ENCODE measurements at places on chromosomes 12 and 14.

GRCh38 chr12:30263434-30263833 is 432.2 kb downstream of the IPO8 start:
- DNase-seq: no peak

- no peak for DNase-seq
Measured at GRCh38 chr12:66624806-66625205, 54.1 kb downstream of the GRIP1 start.

DNA sequence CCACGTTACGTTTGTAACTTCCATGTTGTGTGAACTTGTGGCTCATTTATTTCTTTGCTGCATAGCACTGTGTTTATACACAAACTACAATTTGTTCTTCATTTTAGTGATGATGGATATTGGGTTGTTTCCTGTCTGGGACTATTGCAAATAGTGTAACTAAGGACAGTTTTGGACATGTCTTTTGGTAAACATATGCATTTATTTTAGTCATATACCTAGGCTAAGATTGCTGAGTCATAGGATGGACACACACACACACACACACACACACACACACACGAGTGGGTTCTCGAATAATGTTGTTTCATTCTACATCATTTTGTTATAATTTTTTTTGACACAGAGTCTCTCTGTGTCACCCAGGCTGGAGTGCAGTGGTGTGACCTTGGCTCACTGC is 123.5 kb upstream of the CAND1 start:
- no peak for DNase-seq

GRCh38 chr12:29054858-29055663 is 94.0 kb upstream of the FAR2 start:
- DNase-seq: no peak

GRCh38 chr12:108759924-108760323 is 28.6 kb upstream of the CORO1C start:
- no peak for DNase-seq

DNA sequence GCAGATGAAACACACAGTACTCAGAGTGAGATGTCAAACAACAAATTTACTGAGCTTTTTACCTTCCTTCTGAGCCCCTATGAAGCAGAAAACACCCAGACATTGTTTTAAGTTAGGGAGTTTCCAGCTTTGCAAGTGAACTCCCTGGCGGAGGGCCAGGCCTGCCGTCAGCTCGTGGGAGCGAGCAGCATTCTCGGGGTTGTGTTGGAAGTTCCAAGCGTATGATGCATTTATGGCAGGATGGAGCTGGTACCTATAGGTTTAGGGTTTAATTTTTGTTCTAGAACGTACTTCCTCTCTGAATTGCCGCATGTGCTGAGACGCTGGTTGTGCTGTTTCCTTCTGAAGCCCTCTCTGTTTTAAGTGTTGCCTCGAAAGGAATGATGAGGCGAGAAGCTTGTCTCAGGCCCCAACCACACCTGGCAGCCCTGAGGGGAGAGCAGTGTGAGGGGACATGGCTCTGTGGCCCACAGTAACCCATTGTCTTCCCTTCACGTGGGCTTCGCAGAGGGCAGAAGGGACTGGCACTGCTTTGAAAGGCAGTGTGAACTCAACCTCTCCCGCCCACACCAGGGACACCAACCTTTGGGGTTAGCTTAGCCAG is 76.6 kb downstream of the SSPN start:
- DNase-seq: no peak

DNA sequence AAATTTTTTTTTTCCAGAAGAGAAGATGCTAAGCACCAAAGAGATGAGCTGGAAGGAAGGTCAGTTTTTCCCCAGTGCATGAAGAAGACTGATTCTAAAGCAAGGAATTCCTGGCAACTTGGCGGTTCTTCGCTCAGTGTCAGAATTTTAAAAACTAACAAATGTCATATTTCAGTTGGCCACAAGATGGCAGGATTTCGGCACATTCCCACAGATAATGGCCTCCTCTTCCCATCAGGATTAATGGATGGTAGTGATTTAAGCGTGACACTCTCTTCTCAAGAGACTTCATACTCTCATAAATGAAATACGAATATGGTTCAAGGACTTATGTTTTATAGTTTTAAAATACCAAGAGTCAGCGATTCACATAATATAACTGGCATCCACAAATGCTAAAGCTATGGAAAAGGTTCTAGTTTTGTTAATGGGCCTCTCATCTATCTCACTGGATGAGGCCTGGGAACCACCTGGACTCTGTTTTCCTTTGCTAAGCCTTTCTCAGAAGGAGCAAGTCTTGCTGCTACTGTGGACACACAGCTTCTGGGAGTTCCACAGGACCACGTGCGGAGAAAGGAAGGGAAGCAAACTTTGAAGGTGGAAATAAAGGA is 46.1 kb upstream of the PTPRO start:
- no peak for DNase-seq

DNA sequence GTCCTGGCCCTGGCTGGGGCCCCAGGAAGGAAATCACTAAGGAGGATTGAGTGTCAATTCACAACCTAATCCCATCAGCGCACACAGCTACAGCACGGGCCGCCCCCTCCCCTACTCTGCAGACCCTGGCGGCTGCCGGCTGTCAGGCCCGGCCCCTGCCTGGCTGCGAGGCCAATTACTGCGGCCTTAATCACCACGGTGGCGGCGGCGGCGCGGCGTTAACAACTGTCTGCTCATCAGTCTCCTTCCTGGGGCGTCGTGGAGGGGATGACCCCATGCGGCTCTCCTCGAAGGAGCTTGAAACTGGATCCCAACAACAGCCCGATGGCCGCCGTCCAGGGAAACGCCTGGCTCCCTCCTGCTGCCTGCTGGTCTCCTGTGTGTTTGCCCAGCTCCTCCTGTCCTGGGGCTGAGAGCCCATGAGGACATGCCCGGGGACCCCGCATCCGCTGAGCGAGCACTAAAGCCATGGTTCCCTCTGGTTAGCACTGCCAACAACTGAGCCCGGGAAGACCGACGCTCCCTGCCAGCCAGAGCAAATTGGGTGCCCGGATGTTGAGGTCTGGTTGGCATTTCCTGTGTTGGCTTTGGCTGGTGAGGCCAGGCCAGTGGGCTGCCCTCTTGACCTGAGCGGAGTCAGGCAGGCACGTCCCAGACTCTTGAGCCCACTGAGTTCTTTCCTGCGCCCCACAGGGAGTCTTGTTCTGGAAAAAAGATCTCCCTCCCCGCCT is 21.8 kb upstream of the EIF2B2 start:
- DNase-seq: no peak

DNA sequence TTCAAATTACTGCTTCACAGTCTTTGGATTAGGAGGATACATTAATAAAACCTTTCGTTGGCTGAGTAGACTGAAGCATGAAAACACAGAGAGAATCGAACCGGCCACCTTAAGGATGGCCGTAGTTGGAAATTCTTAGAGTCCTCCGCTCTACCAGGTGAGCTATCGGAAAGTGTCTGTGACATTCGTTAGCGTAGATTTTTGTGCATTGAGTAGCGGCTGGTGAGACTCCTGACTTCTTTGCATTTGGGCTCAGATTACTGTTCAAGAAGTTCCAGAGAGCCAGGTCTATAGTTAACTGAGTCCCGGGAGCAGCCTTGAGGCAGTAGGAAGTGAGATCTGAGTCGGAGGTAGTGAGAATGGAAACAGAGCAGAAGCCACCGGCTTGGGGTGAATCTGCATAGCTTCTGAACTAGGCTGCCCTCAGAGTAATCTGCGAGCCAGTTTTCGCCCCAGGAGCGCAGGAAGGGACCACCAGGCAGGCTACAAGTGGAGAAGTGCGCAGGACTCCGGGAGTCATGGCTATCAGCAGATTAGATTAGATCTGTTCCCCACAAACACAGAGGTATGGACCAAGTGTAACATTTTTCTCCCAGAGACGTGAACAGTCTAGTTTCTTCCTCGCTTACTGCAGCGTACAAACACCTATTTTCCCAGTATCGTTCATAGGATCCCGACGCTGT is 11.0 kb downstream of the OR6S1 start:
- no peak for DNase-seq

GRCh38 chr12:68844318-68844745 is 36.4 kb downstream of the MDM2 start:
- DNase-seq: no peak

- DNase-seq: no peak
Measured at GRCh38 chr14:102056694-102057442, 30.0 kb downstream of the HSP90AA1 start.

GRCh38 chr12:1702713-1703112 is 11.8 kb downstream of the ADIPOR2 start:
- DNase-seq: no peak

DNA sequence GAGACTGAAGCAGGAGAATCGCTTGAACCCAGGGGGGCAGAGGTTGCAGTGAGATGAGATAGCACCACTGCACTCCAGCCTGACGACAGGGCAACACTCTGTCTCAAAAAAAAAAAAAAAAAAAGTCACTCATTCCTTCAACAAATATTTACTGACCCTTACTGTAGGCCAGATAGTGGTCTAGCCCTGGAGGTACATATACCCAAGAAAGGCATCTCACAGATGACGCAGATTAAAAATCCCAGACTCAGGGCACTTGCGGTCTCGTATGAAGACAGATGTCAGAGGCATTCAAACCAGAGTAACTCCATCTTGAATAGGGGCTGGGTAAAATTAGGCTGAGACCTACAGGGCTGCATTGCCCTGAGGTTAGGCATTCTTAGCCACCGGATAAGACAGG is 44.8 kb downstream of the CLMN start:
- no peak for DNase-seq

- DNase-seq: no peak
Measured at GRCh38 chr14:103542605-103543088, 13.7 kb downstream of the TRMT61A start.

- DNase-seq: no peak
Measured at GRCh38 chr12:64009321-64010068, 165.0 kb downstream of the SRGAP1 start.

GRCh38 chr12:69898236-69898635 is 73.2 kb downstream of the MYRFL start:
- DNase-seq: no peak

DNA sequence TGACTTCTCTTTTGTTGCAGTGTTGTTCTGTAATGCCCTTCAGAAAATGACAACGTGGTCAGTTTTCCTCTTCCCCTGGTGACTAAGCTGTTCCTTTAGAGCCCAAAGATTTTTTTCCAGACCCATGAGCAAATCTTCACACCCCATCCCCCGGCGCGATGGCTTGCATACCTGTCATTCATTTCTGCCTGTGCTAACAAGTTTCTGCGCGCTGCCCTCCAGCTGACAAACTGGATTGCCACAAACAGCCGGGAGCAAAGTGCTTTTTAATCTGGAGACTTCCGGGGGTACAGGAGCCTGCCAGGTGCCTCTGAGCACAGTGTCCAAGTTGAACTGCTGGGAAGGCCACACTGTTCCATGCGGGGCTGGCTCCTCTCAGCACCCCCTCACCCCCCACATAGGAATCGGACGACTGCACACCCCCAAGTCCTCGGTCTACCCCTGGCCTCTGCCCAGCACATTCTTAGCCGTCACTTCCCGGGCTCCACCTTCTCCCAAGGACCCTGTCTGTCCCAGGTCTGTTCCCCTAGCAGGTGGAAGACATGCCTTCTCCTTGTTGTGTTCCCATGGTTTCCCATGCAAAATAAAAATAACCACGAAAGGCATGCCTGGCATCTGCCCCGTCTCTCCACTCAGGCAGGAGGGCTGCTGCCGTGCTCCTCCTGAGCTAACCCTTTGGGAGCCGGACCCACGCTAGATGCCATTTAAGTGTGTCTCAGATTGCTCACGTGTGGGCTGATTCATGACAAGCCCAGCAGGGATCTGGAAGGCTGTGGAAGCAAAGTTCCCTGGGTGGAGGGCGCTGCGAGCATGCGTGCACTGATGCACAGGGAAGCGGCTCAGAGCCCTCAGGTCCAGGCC is 14.1 kb downstream of the RILPL1 start:
- no peak for DNase-seq

DNA sequence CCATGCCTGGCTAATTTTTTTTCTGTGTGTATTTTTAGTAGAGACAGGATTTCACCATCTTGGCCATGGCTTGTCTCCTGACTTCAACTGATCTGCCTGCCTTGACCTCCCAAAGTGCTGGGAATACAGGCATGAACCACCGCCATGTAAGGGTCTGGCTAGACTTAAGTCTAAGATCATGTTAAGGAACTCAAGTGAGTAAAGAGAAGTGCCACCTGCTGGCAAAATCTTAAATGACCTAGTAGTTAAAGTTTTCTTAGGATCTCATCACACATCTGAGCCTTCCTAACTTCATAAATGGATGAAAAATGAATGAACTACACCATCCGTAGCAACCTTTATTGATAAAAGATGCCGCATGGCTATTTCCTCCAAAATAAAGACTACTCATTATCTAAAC is 1.7 kb upstream of the C12orf56 start:
- no peak for DNase-seq

- no peak for DNase-seq
Measured at GRCh38 chr14:93543766-93544165, 113.0 kb downstream of the UNC79 start.

- no peak for DNase-seq
Measured at GRCh38 chr12:52622349-52622748, 4.0 kb upstream of the KRT73 start.

GRCh38 chr12:80299976-80300375 is 144.1 kb upstream of the PTPRQ start:
- no peak for DNase-seq

DNA sequence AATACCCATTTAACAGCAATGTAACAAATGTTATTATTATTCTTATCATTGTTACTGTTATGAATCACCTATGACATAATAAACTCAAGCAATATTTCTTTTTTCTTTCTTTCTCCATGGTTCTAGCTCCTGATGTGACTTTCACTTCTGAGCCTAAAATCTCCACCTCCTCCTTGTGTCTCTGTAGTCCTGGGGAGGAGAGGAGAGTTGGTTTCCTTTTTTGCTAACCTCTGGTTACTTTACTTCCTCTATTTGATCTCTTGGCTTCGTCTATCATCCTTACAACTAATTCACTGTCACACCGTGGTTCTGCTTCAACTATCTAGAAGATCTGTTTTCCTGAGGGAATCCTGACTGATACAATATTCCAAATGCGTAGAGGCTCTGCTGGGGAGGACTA is 456.6 kb downstream of the VRK1 start:
- no peak for DNase-seq

DNA sequence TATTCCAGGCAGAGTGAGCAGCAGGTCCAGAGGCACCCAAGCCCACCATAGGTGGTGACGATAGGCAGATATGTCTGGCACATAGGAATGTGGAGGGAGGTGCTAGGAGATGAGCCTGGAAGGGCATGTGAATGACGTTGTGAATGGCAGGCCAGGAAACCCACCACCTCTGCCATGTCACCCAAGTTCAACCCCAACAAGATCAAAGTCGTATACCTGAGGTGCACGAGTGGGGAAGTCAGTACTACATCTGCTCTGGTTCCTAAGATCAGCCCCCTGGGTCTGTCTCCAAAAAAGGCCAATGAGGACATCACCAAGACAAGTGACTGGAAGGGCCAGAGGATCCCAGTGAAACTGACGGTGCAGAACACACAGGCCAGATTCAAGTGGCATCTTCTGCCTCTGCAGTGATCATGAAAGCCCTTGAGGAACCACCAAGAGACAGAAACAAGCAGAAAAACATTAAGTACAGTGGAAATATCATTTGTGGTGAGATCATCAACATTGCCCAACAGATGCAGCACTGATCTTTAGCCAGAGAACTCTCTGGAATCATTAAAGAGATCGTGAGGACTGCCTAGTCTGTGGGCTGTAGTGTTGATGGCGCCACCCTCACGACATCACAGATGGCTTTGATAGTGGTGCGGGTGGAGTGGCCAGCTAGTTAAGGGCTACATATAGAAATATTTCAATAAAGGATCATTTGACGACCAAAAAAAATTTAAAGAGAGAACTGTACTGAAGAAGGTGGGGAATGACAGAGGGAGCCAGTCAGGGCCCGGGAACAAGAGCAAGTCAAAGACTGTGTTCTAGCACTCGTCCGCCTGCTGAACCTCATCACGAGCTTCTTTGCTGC is 99.7 kb downstream of the ZFP36L1 start:
- DNase-seq: no peak
